ENCODE measurements at places on chromosomes 6 and 20.

- no peak for DNase-seq
These were observed 25.0 kb downstream of the ANGPT4 start for GRCh38 chr20:891058-891705.

- DNase-seq = no peak
These were observed 175.6 kb downstream of the AIG1 start for GRCh38 chr6:143236151-143236798.

DNA sequence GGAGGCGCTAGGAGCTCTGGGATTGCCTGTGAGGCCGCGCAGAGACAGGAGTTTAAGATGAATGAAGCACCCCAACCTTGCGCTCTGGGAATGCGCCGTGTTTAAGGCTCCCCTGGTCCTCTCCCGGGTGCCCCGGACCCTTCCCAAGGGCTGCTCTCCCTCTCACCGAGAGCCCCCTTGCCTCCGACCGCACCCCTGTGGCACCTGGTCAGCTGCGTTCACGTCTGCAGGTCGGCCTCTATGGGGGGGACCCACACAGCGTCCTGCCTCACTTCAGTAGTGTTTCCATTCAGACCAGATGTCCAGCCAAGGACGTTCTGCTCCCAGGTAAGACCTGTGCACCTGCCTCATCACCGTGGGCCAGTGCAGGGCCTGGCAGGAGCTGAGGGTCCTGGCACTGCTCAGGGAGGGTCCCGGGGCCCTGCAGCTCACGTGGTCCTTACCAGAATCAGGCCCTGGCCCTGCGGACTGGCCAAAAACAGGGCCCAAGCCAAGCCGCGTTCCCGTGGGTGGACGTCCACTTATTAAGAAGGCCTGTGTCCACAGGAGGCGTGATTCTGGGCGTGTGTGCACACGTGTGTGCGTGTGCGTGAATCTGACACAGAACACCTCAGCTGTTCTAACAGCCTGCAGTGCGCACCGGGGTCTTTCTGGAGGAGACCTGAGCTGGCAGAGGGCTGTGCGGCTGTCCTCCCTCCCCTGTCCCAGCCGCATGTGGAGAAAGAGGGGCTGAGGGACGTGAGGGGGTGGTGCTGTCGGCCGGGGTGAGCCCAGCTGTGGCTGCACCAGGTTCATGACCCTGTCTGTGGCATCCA lies 79.9 kb upstream of the BHLHE23 start:
- no peak for DNase-seq

GRCh38 chr6:27601668-27602254 lies 128.9 kb upstream of the ZNF184 start:
- no peak for DNase-seq

DNA sequence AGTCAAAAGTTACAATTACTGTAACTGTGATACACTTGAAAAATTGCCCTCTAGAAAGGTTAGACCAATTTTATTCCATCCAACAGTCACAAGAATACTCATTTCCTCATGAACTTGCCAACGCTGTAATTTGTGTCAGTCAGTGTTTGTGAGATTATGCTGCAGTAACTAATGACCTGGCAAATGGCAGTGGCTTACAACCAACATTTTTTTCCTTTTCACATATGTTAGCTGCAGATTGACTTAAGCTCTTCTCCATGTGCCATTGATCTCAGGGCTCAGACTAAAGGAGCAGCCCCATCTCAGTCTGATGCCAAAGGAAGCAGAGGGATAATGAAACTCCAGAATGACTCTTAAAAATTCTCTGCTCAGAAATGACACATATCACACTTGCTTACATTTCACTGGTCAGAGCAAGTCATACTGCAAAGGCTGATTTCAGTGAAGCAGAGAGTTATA lies 92.3 kb upstream of the ELOVL5 start:
- no peak for DNase-seq

GRCh38 chr6:110329714-110330436 lies 28.3 kb downstream of the METTL24 start:
- DNase-seq = no peak

- no peak for DNase-seq
These were observed 91.4 kb downstream of the THBS2 start for GRCh38 chr6:169162249-169162648.
